ENCODE measurements at places on chromosomes 2 and 18. TPM values are rescaled to one million over a fixed set of nuclear protein-coding genes. Genes with fewer than 3 reads are reported as not detected.
A peak's percentile ranks its signal among the peaks of the same experiment; 100 is the strongest.

The ELOA2 gene
- total RNA-seq = not detected

The CNDP1 gene
- 0.22 TPM for total RNA-seq

- H3K36me3 ChIP-seq = no peaks in the 10 kb centered on the region
- no peak overlapping the region for H3K4me3 ChIP-seq
- DNase-seq = no peak
- peaks cover 12% of the 10 kb centered on the region for H3K4me1 ChIP-seq
Measured at GRCh38 chr2:2763351-2764000, 432.4 kb upstream of the MYT1L start.

The GKN2 gene
- total RNA-seq = not detected

The ATP9B gene
- total RNA-seq = 56.9 TPM

- H3K27me3 ChIP-seq = no peaks in the 10 kb centered on the region
- H3K4me3 ChIP-seq = no peak overlapping the region
- peak overlapping the region; percentile 94 for H3K27ac ChIP-seq
- no peaks in the 10 kb centered on the region for H3K36me3 ChIP-seq
Measured at GRCh38 chr2:95058466-95058988, 33.0 kb downstream of the MAL start.

- no peaks in the 10 kb centered on the region for H3K4me1 ChIP-seq
- no peak overlapping the region for H3K27ac ChIP-seq
- H3K36me3 ChIP-seq = no peaks in the 10 kb centered on the region
- no peak overlapping the region for H3K4me3 ChIP-seq
- H3K27me3 ChIP-seq = no peaks in the 10 kb centered on the region
Measured at GRCh38 chr2:14255135-14255820, 377.2 kb upstream of the LRATD1 start.

DNA sequence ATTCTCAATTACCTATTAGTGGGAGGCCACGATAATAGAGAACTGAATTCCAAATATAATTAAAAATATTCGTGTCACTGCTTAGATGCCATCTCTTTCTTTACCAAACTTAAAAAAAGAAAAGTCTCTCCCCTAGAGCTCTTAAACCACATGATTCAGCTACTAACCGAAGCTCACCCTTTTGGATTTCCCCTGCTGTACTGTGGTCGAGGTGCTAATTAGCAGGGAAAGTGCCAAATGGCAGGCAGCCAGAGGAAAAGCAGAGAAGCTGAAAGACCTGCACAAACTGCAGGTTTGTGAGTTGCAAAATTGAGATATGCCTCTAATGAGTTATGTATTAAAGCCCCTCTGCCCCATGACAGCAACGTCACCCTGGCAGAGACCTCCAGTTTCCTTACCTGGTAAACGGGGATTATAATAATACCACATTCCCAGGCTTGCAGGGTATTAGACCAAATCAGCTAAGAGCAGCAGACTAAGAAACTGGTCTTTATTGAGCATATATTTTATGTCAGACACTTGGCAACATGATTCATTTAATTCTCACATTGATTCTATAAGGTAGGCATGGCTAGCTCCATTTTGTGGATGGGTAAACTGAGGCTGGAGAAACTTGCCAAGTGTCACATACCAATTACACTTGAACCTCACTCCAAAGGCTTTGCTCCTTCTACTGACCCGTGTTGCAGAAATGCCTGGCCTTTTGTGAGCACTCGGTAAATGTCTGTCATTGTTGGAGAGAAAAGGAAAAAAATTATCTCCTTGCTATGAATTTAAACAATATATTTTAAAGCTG, 259.7 kb downstream of the LPIN1 start:
- H3K36me3 ChIP-seq = no peaks in the 10 kb centered on the region
- H3K4me1 ChIP-seq = no peaks in the 10 kb centered on the region
- no peak overlapping the region for H3K27ac ChIP-seq
- no peak overlapping the region for H3K4me3 ChIP-seq
- peak; percentile 20 for DNase-seq
- H3K27me3 ChIP-seq = no peaks in the 10 kb centered on the region

The RGPD4 gene
- total RNA-seq = not detected

DNA sequence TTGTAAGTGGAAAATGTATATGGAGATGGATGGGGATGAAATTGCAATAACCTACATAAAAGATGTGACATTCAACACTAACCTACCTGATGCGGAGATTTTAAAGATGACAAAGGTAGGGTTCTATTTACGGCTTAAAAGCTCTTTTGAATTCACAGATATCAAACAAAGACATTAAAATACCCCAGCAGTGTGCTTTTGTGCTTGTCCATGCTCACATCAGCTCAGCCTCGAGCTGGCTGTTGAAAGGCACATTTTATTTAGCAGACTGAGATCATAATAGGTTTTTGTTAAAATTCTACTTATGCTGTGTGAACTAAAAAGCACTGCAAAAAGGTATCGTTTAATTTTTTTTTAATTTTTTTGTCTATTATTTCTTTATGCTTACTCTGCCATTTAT, 96.0 kb upstream of the CDCA7 start:
- H3K4me3 ChIP-seq = no peak overlapping the region
- no peaks in the 10 kb centered on the region for H3K27me3 ChIP-seq
- H3K4me1 ChIP-seq = no peaks in the 10 kb centered on the region
- H3K36me3 ChIP-seq = no peaks in the 10 kb centered on the region
- H3K27ac ChIP-seq = no peak overlapping the region

The SERPINB4 gene
- not detected for total RNA-seq

- no peak for DNase-seq
- peak overlapping the region; percentile 71 for H3K27ac ChIP-seq
- H3K4me1 ChIP-seq = peaks cover 22% of the 10 kb centered on the region
Measured at GRCh38 chr2:70113359-70114070, 26.2 kb downstream of the PCBP1 start.

- DNase-seq = no peak
- H3K4me3 ChIP-seq = no peak overlapping the region
- H3K27ac ChIP-seq = no peak overlapping the region
- no peaks in the 10 kb centered on the region for H3K4me1 ChIP-seq
- no peaks in the 10 kb centered on the region for H3K36me3 ChIP-seq
Measured at GRCh38 chr2:67212203-67212602, 184.9 kb upstream of the ETAA1 start.

The SOX11 gene
- not detected for total RNA-seq

The FAM124B gene
- total RNA-seq = 0.84 TPM

The L3MBTL4 gene
- total RNA-seq = 6.3 TPM

GRCh38 chr2:65121-65520, 18.8 kb upstream of the FAM110C start:
- no peak for DNase-seq
- no peaks in the 10 kb centered on the region for H3K36me3 ChIP-seq
- H3K27me3 ChIP-seq = no peaks in the 10 kb centered on the region
- H3K4me3 ChIP-seq = no peak overlapping the region
- H3K27ac ChIP-seq = no peak overlapping the region

The SLC9A2 gene
- not detected for total RNA-seq

DNA sequence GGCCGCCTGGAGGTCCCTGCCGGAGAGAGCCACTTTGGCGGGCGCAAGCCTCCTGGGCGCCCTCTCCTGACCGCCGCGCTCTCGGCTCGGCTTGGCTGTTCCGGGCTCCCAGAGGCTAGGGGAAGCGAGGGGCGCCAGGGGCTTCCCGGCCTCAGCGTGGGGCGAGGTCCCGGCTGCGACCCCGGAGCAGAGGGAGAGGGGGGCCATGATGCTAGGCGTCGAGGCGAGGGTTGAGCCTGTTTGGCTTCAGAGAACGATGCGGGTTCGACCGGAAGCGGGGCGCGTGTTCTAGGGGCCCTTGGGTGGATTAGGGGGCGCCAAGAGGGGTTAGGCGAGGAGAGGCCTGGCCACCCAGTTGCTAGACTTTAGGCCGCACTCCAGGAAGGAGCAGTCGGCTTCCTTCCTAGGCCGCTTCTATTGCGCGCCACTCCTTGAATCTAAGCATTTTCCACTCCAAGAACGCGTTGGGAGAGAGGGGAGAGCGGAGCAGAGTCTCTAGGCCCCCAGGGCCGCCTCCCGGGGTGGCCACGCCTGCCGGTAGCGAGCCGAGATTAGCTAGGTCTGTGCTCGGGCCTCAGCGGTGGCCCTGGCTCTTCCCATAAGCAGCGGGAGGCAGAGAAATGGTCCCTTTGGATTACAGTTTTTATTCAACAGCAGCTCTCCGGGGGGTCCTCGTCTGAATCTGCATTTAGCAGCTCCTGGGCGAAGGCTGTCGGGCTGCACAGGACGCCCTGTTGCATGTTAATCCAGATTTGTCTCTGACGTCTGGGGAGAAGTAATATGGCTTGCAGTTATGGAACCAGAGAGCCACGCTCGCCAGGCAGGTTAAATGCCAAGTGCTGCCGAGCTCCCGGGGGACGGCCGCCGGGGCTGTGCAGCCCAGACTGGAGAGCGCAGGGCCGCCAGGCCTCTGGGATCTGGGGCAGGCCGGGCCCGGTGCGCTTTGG, 11.3 kb downstream of the MEIS1 start:
- H3K4me3 ChIP-seq = peak overlapping the region; percentile 29
- no peaks in the 10 kb centered on the region for H3K4me1 ChIP-seq
- no peak for DNase-seq
- no peaks in the 10 kb centered on the region for H3K36me3 ChIP-seq

- H3K4me1 ChIP-seq = peaks cover 8% of the 10 kb centered on the region
- no peak overlapping the region for H3K4me3 ChIP-seq
- no peaks in the 10 kb centered on the region for H3K36me3 ChIP-seq
- H3K27ac ChIP-seq = no peak overlapping the region
- no peaks in the 10 kb centered on the region for H3K27me3 ChIP-seq
Measured at GRCh38 chr2:107936433-107937359, 49.6 kb upstream of the SLC5A7 start.

The FOXD4L1 gene
- total RNA-seq = not detected

DNA sequence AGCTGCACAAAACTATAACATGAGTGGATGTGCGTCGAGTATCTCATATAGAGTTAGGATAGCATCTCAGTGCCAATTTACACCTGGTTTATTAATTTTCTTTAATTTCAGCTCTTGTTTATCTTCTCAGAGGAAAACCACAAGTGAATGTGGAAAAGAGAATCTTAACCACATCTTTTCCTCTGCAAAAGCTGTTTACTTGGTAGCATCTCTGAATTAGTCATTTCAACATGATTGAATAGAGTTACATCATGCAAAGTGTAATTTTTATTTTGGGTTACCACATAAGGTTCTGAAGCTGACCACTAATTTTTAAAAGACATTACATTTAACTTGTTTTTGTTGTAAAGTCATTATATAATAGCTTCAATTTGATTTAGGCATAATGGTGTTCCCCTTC, 83.8 kb upstream of the FAM237A start:
- H3K27ac ChIP-seq = no peak overlapping the region
- no peaks in the 10 kb centered on the region for H3K27me3 ChIP-seq
- H3K4me3 ChIP-seq = no peak overlapping the region
- H3K36me3 ChIP-seq = no peaks in the 10 kb centered on the region
- no peak for DNase-seq
- no peaks in the 10 kb centered on the region for H3K4me1 ChIP-seq

DNA sequence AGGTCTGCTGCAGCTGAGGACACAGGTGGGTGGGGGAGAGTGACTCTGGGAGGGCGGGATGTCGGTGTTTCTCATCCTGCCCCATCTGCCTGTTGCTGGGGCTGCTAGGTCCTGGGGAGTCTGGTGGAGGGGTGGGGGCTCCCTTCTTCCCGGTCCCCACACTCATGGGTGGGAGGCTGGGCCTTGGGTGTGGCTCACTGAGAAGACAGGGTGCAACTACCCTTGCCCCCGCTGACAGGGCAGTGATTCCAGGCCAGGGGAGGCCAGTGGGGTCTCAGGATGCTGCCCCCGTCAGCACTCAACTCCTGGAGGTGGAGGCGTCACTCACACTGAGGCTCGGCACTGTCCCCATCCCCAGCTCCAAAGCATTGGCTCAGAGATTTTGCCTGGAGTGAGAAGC, 7.7 kb upstream of the NFATC1 start:
- no peak overlapping the region for H3K27ac ChIP-seq
- no peak overlapping the region for H3K4me3 ChIP-seq

DNA sequence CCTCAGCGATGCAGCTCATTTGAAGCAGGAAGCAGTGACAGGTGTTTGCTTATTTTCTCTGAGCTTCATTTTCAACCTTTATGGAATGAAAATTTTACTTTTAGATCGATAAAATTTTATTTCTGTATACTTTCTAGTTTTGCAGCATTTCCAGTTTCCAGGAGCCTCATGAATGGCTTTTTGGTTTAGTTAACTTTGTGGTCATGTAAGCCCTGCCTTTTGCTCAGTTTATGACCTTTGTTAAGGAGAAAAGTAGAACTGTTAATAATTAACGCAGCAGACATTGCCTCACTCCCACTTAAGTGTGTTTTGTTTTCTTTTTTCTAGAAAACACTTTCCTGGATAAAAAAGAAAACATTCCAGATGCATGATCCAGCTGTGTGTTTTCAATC, 4.4 kb upstream of the FARP2 start:
- no peaks in the 10 kb centered on the region for H3K27me3 ChIP-seq
- H3K4me3 ChIP-seq = no peak overlapping the region
- no peak for DNase-seq

DNA sequence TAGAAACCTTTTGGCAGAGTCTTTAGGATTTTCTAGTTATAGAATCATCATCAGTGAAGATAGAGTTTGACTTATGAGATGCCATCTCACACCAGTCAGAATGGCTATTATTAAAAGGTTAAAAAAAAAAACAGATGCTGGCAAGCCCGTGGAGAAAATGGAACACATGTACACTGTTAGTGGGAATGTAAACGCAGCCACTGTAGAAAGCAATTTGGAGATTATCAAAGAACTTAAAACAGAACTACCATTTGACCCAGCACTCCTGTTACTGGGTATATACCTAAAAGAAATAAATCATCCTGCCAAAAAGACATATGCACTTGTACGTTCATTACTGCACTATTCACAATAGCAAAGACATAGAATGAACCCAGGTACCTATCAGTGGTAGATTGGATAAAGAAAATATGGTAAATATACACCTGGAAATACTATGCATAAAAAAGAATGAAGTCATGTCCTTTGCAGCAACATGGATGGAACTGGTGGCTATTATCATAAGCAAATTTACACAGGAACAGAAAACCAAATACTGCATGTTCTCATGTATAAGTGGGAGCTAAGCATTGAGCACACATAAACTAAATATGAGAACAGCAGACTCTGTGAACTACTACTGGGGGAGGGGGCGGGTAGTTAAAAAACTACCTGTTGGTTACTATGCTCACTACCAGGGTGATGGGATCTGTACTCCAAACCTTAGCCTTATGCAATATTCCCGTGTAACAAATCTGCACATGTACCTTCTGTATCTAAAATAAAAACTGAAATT, 279.0 kb downstream of the KIAA1328 start:
- H3K27ac ChIP-seq = no peak overlapping the region
- H3K4me3 ChIP-seq = no peak overlapping the region
- H3K27me3 ChIP-seq = no peaks in the 10 kb centered on the region
- H3K4me1 ChIP-seq = no peaks in the 10 kb centered on the region
- no peaks in the 10 kb centered on the region for H3K36me3 ChIP-seq
- no peak for DNase-seq

- DNase-seq = no peak
- H3K27ac ChIP-seq = no peak overlapping the region
- H3K27me3 ChIP-seq = no peaks in the 10 kb centered on the region
- no peak overlapping the region for H3K4me3 ChIP-seq
Measured at GRCh38 chr2:106094131-106094841, 99.8 kb downstream of the UXS1 start.

GRCh38 chr2:38549851-38550250, 52.9 kb downstream of the HNRNPLL start:
- DNase-seq = no peak
- H3K27ac ChIP-seq = no peak overlapping the region
- no peak overlapping the region for H3K4me3 ChIP-seq
- H3K36me3 ChIP-seq = peaks cover 19% of the 10 kb centered on the region
- H3K27me3 ChIP-seq = no peaks in the 10 kb centered on the region

The INHBB gene
- total RNA-seq = 21.9 TPM

GRCh38 chr2:72619626-72620025, 206.2 kb downstream of the EXOC6B start:
- H3K4me3 ChIP-seq = no peak overlapping the region
- H3K27ac ChIP-seq = no peak overlapping the region
- H3K36me3 ChIP-seq = peaks cover 3% of the 10 kb centered on the region
- H3K4me1 ChIP-seq = no peaks in the 10 kb centered on the region
- no peak for DNase-seq
- H3K27me3 ChIP-seq = no peaks in the 10 kb centered on the region

The CCDC85A gene
- 6.3 TPM for total RNA-seq
